ENCODE measurements at places on chromosomes 16 and 17. TPM values are rescaled to one million over a fixed set of nuclear protein-coding genes. Genes with fewer than 3 reads are reported as not detected.

GRCh38 chr16:58421529-58421928 is 29.3 kb downstream of the GINS3 start:
- DNase-seq, result no peak

DNA sequence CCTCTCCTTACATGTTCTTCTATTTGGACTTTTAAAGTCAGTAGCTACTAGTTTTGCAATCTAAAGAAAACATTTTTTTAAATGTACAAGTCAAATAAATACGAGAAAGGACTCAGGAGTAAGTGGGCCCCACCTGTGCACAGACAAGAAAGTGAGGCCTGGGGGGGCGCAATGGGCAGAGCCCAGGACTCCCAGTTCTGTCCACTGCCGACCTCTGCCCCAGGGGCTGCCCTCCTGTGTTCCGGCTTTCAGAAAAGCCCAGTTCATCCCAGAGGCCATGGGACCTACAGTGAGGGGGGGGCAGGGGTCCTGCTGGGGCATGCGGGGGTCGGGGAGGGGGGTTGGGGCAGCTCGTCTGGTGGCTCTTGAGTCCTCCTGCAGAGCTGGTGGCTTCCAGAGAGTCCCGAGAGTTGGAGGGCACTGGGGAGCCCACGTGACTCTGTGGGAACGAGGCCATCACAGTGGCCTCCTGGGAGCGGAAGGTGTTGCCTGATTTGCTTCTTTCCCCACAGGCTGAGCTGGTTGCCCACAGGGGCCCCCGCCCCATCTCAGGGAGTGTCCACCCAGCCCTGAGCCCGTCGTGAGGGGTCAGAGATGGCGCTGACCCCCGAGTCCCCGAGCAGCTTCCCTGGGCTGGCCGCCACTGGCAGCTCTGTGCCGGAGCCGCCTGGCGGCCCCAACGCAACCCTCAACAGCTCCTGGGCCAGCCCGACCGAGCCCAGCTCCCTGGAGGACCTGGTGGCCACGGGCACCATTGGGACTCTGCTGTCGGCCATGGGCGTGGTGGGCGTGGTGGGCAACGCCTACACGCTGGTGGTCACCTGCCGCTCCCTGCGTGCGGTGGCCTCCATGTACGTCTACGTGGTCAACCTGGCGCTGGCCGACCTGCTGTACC is 2.4 kb downstream of the UTS2R start:
- DNase-seq, result peak; percentile 70

DNA sequence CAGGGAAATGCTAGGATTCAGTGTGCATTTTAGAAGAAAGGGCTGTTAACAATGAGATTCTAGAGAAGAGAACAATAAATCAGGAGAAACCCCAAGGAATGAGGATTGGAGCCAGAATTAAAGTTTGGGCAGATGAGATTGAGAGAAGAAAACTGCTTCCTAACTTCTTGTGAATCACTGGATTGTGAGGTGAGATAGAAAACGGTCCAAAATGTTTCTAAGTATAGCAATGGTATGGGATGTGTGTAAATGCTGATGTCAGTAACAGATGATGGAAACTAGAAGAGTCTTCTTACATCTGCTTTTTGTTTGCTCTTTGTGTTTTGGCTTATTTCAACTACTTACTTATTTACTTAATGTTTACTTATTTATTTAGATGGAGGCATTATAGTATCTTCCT is 123.0 kb downstream of the KCNJ2 start:
- DNase-seq, result no peak

DNA sequence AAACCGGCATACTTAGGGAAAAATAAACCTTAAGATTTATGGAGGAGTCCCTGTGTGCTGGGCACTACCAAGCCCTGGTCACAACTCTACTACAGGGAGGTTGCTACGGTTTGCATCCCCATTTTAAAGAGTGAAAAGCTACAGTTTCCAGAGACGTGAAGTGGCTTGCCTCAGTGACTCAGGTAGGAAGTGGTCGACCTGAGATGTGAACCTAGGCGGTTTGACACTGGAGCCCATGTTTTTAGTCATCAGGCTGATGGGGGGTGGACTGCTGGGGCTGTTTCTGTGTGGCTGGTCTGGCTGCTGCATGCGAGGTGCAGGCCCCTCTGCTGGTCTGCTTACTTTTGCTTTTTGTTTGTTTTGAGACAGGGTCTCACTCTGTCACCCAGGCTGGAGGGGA is 6.6 kb downstream of the COX6A2 start:
- no peak for DNase-seq

DNA sequence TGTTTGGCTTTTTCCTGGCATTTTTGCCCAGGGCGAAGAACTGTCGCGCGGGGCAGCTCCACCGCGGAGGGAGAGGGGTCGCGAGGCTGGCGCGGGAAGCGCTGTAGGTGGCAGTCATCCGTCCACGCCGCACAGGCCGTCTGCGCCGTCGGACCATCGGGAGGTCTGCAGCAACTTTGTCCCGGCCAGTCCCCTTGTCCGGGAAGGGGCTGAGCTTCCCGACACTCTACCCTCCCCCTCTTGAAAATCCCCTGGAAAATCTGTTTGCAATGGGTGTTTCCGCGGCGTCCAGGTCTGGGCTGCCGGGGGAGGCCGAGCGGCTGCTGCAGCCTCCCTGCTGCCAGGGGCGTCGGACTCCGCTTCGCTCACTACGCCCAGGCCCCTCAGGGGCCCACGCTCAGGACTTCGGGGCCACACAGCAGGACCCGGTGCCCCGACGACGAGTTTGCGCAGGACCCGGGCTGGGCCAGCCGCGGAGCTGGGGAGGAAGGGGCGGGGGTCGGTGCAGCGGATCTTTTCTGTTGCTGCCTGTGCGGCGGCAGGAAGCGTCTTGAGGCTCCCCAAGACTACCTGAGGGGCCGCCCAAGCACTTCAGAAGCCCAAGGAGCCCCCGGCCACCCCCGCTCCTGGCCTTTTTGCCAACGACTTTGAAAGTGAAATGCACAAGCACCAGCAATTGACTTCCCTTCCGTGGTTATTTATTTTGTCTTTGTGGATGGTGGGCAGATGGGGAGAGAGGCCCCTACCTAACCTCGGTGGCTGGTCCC is 2.3 kb upstream of the CBX4 start:
- no peak for DNase-seq

CFAP97D1 gene
- total RNA-seq, result not detected

PRDM7 gene
- not detected for total RNA-seq

- no peak for DNase-seq
These were observed 62.9 kb downstream of the SMPD3 start for GRCh38 chr16:68385371-68385770.

DNA sequence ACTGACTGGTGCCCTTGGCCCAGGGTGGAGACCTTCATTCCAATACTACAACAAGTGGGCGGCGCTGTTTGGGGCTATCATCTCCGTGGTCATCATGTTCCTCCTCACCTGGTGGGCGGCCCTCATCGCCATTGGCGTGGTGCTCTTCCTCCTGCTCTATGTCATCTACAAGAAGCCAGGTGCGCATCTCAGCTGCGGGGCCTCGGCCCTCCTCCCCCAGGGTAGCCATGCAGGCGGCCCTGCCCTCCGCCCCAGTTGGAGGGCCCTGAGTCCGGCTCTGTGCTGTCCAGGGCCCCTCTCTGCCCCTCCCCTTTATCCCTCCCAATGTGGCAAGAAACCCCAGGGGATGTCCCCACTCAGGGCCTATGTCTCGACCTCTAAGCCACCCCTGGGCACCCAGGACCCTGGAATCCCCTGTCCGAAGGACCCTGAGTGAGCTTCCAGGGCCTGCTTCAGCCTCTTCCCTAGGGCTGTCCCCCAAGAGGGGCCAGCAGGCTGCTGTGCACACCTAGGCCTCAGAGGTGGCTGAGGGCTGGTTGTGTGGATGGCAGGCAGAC is 19.1 kb downstream of the SLC12A3 start:
- DNase-seq, result peak; percentile 58

GRCh38 chr16:47699106-47699505 is 238.0 kb downstream of the PHKB start:
- no peak for DNase-seq

GRCh38 chr16:14307059-14307526 is 236.0 kb downstream of the MRTFB start:
- peak; percentile 51 for DNase-seq

LMF1 gene
- 25.3 TPM for total RNA-seq

GABARAP gene
- total RNA-seq, result 396 TPM

VEZF1 gene
- 58.6 TPM for total RNA-seq

- no peak for DNase-seq
These were observed 268.8 kb downstream of the SEC14L1 start for GRCh38 chr17:77409282-77410161.

SPNS2 gene
- under 0.01 TPM for total RNA-seq

JUP gene
- 18.0 TPM for total RNA-seq

KCNG4 gene
- total RNA-seq, result not detected

DNA sequence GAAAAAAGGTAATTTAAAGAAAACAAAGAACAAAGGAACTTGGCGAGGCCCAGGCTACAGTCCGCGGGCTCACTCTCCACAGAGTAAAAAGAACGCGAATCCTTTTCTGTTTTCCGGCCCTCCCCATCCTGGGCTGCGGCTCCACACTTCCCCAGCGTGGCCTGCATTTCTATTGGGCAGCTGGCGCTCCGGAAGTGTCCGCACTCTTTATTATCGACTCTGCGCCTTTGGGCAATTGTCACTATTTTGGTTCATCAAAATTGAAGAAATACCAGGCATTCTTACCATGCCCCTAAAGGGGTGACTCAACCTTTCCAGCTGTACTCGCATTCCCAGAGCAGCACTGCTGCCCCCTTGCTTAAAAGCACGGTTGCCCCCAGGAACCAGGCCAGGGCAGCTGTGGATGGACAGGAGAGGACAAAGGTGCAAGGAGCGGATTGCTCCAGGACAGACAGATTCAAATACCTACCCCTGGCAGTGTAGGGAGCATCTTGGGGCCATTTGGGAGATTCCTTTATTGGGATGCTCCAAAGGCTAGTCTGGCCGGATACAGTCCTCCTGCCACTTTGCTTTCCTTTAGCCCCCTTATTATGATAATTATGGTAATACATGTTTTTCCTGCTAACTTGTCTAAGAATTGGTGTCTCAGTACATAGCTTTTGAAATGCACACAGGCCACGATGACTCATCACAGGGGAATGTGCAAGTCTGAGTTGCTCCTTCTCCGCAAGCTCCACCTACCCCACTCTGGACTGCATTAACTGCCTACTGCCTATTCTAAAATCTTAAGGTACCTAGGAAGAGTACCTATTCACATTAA is 985 bp upstream of the SLFN12 start:
- DNase-seq, result peak; percentile 85

GRCh38 chr16:89048871-89049422 is 44.7 kb upstream of the ACSF3 start:
- no peak for DNase-seq

ELMO3 gene
- total RNA-seq, result 0.29 TPM

- DNase-seq, result no peak
These were observed 461.2 kb upstream of the CDH5 start for GRCh38 chr16:65905331-65905730.

DNA sequence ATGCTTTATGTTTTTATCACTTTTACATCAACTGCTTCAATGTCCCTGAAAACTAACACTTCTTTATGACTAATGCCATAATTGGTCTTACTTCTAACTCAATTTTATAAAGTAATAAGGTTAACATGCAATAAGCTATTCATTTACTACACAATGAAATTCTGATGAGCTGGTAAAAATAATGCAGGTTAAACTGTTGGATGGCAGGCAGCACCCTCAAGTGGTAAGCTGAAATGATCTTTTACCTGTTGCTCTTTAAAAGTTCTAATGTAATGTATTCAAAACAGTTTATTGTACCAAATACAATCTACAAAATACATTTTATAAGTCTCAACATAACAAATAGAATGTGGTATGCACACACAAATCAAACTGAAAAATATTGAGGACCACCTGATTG is 1280.3 kb downstream of the CDH8 start:
- no peak for DNase-seq

GRCh38 chr17:784143-784542 is 2.0 kb downstream of the MRM3 start:
- no peak for DNase-seq

SOX8 gene
- not detected for total RNA-seq

- DNase-seq, result no peak
These were observed at the start of gene CES1 for GRCh38 chr16:55832773-55833691. Gene CES1, minus strand, starts transcription at chr16:55833096. Its CDS starts 41 bp downstream, at chr16:55833055.

TP53TG3C gene
- total RNA-seq, result not detected
